Midbrain (tissue), 1 donor: ENCODE measurements at places on chromosomes 16 and 17.
A peak's percentile ranks its signal among the peaks of the same experiment; 100 is the strongest.

- DNase-seq: no peak
These were observed 22.1 kb upstream of the SPNS2 start for GRCh38 chr17:4476511-4477070.

DNA sequence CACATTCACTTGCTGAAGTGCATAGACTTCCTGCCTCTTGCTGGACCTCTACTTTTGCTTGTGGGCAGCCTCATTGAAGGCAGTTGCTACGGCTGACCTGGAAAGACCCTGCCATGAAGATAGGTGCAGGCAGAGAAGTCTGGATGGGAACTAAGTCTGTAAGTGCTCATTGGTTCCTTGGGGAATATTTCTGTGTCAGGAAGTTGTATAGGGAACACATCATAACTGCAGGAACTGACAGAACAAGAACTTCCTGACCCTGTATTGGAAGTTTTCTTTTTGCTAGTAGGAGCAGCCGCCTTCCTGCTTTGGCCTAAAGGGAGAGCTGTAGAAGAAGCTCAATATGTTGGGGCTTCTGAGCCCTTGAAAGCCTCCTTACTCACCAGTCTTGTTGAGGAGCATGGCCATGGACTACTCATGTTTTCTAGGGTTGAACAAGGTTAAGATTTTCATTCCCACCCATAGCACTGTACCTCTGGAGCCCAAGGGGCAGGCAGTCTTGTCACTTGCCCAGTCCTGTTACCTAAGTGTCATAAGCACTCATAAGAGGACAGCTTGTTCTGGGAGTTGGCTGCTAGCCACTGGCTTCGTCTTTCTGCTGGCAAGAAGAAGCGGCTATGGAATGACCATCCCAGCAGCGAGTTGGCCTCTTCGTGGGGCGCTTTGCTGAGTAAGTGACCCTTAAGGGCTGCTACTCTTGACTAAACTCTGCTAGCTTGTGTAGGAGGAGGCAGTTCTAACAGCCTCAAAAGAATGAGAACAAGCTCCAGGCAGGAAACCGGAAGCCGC, 7.2 kb downstream of the UBFD1 start:
- DNase-seq: peak; percentile 15

GRCh38 chr17:82201498-82201910, 11.1 kb downstream of the CCDC57 start:
- DNase-seq: no peak

- no peak for DNase-seq
These were observed 60.6 kb downstream of the RPH3AL start for GRCh38 chr17:292016-292415.

- DNase-seq: no peak
These were observed 8.9 kb upstream of the SEC14L1 start for GRCh38 chr17:77131904-77132303.

- DNase-seq: no peak
These were observed 52.1 kb downstream of the FOXL1 start for GRCh38 chr16:86630471-86630870.

- no peak for DNase-seq
These were observed 47.9 kb downstream of the GINS3 start for GRCh38 chr16:58440131-58440530.

GRCh38 chr17:2937331-2938003, 125.9 kb downstream of the OR1D5 start:
- no peak for DNase-seq

DNA sequence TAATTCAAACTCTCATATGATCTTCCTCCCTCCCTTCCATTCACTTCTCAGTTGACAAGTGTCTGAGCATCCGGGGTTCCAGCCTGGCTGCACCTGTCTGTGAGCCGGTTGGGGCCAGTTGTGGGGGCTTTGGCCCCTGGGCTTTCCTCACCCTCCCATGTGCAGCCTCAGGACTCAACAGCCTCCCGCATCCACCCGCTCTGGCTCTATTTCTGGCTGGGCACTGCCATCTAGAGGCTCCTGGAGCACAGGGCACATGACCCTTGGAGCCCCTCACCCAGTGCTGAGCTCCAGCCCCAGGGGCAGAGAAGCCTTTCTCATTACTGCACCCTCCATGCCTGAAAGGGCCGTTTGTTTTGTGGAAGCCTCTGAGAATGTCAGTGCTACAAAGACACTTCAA, 43.3 kb downstream of the HAPSTR1 start:
- DNase-seq: peak; percentile 20

DNA sequence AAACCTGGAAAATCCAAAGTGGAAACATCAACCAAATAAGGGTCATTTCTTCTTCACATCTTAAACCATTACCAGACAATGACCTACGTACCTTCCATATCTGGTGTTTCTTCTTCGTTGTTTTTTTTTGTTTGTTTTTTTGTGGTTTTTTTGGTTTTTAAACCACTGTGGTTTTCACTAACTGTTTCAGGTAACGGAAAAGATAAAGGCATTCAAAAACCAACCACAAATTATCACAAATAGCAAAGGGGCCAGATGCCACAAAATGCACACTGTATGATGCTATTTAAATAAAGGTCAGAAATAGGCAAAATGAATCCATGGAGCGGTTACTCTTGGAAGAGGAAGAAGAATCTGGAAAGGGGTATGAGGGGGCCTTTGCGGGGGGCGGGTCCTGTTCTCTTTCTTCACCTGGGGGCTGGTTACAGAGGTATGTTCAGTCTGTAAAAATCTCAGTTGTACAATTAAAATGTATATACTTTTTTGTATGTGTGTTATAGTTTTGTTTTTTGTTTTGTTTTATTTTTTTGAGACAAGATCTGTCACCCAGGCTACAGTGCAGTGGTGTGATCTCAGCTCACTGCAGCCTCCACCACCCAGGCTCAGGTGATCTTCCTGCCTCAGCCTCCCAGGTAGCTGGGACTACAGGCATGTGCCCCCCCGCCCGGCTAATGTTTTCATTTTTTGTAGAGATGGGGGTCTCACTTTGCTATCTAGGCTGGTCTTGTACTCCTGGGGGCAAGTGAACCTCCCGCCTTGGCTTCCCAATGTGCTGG, 29.6 kb downstream of the LITAF start:
- no peak for DNase-seq

DNA sequence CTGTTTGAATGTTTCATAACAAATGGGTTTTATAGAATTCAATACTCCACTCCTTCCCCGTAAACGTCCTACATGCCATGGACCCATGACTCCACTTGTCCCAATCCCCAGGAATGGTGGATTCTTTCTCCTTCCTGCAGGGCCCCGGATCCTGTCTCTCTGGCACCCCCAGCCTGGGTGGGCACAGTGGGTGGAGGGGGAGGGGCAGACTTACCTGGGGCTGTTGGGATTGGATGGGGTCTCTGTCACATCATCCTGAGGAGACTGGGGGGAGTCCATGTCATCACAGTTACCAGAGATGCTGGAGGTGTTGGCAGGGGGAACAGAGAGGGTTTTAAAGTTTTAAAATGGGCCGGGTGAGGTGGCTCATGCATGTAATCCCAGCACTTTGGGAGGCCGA, 13.2 kb downstream of the TRPV3 start:
- no peak for DNase-seq
